Ascending aorta (tissue), 2 donors: ENCODE measurements at places on chromosomes 6 and 20. TPM values are rescaled to one million over a fixed set of nuclear protein-coding genes. Genes with fewer than 3 reads are reported as not detected.

GRCh38 chr6:90157441-90157840, 139.2 kb downstream of the BACH2 start:
- no peak for DNase-seq

GRCh38 chr6:130259557-130259956, 36.8 kb upstream of the SAMD3 start:
- no peak for DNase-seq

- DNase-seq, result no peak
These were observed 23.6 kb downstream of the FOXA2 start for GRCh38 chr20:22560817-22561216.

GRCh38 chr6:112946051-112946450, 598.9 kb downstream of the RFPL4B start:
- no peak for DNase-seq

DNA sequence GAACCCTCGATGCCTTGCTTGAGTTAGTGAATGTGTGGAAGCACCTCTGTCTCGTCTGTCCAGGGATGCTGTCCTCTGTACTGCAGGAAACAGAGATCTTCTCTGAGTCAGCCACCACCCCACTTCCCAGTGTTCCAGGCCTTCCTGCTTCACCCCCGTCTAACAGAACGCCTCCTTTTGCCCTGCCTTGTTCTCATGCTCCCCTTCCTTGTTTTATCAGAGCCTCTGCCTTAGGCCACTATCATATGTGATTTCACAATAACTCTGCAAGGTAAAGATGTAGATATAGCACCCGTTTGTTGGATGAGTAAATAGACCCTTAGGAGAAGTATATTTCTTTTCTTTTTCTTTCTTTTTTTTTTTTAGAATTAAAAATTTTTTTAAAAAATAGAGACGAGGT, 106.7 kb upstream of the CLDN20 start:
- DNase-seq, result no peak

DNA sequence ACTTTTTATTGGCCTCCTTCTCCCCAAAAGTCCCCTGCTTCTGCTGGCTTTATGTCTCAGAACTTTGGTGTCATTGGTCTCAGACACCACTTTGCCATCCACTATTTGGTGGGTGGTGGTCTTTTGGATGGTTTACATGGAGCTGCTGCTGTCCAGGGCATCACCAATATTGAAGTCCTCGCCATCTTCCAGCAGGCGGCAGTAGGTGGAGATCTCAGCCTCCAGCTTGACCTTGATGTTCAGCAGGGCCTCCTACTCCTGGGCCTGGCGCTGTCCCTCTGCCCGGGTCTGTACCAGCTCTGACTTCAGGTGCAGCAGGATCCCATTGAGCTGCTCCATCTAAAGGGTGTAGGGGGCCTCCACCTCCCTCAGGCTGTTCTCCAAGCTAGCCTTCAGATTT, 148.4 kb upstream of the FOXA2 start:
- no peak for DNase-seq

GRCh38 chr6:75381877-75382633, 97.5 kb upstream of the TMEM30A start:
- DNase-seq, result no peak

GRCh38 chr6:117607511-117607910, 5.2 kb upstream of the GOPC start:
- DNase-seq, result no peak

DNA sequence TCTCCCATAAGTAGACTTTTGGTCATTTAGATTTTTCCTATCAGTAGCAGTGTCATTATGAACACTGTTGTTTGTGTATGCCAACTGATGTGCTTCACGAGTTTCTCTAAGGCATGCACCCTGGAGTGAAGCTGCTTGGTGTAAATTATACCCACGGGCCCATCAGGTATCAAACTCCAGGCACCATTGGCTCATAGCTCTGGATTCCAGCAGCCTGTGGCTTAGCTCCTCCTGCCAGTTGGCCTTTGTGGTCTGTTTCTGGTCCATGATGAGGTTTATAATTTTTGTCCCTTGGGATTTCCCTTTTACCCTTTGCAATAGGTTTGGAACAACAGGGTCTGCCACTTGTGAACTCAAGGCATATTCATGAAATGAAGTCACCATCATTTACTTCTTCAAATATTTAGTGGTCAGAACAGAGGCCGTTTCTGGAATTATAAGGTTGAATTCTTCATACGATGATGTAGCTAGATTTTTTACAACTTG, 350.5 kb downstream of the PRL start:
- no peak for DNase-seq

DNA sequence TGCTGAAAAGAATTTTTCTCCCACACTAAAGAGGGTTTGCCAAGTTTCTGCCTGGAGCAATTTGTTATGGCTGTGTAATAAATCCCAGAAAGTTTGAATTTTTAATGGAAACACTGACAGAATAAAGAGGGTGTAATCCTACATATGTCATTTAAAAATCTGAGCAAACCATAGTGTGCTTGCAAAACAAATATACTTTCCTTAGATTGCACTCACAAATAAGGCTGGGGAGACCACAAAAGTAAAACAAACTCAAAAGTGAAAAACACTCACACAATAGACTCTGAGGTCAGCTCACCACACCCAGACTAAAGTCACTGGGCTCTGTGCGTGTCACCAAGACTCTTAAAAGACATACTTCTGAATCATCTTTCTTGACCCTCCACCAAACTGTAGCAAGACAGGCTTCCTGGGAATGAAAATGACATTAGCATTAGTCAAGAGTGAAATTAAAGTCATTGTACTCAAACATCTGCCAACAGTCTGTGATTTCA, 4.8 kb upstream of the ATXN1 start:
- DNase-seq, result no peak

DNA sequence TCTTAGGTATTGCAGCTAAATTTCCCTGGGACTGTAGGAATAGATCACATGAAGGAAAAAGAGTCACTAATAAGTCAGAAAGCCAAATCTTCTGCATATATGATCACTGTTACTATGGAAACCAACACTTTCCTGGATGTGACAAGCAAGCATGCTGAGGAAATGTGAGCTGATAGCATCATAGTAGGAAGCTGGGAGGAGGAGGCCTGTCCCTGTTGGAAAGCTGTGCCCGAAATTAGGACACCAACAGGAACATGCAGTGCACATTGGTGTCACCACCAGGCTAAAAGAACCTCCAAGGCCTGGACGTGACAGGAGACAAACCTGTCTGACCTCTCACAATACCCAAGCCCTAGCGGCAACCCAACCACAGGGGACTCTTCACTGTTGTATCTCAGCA, 181.9 kb upstream of the PCSK2 start:
- no peak for DNase-seq

- no peak for DNase-seq
These were observed 61.4 kb upstream of the MANEA start for GRCh38 chr6:95515975-95516374.

DNA sequence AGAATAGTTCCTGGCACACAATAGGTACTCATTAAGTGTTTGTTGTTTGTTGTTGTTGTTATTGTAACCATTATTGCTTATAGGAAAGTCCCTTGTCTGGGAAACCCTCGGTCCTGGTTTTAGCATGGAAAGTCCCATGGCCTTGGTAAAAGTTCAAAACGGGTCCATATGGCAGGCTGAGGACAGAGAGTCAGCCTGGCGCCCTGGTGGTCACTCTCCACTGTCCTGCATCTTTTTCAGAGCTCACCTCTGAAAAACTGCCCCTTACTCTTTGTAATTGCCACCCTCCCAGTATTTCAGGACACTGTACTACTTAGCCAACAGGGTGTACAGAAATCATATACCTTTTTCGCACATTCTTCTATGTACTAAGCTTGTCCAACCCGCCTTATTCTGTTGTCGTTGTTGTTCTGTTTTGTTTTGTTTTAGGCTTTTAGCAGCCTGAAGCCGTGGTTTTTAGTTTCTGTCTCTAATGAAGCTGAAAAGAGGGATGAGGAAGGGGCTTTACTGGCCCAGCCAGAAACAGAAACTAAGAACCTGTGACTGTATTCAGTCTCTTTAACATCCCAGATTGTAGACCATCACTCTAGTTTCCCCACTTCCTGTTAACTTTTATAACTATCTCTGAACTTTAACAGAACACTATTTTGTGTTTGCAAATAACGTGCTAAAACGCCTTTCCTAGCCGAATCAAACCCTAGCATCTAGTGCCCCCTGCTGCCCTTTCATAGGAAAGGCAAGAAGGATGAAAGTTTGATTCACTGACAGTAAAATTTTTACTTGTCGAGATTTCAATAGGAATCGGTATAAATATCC, 7.6 kb upstream of the TMEM14A start:
- DNase-seq, result no peak

DNA sequence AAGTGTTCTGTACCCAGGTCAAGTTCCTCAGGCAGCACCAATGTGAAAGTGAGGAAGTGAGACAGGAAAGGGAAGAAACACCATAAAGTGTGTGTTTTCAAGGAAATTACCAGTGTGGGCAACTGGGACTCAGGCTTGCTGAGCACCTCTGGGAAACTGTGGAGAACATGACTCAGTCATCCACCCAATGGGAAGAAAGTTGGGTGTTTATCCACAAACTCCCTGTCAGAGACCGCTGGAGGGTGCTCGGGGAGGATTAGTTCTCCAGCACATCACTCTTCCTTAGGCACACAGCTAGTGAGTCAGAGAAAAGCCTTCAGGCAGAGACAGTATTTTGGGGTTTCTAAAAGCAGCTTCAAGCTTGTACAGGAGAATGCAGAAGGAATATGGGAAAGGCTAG, 93.6 kb downstream of the PCSK2 start:
- DNase-seq, result no peak

DNA sequence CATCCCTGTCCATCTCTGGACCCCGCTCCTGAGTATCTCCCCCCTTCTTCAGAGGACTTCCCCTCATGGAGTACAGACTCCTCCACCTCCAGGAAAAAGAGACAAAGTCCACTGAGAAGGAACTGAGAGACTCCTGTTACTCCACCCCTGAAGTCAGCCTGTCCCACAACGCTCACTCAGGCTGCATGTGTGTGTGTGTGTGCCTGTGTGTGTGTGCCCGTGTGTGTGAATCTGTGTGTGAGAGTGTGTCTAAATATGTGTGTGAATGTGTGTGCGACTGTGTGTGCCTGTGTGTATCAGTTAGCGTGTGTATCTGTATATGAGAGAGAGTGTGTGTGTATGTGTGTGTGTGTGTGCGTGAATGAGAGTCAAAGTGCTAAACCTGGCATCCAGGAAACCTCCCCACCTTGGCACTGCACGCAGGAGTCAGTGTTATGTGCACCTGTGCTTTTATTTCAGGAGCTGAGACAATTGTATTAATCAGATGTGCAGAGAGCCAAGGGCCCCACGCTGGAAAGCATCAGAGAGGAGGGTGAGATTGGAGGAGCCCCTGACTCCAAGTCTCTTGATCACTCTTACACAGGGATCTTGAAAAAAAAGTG, 39.0 kb downstream of the HLA-A start:
- no peak for DNase-seq

GRCh38 chr20:23047738-23048214, 1.7 kb downstream of the THBD start:
- no peak for DNase-seq

DNA sequence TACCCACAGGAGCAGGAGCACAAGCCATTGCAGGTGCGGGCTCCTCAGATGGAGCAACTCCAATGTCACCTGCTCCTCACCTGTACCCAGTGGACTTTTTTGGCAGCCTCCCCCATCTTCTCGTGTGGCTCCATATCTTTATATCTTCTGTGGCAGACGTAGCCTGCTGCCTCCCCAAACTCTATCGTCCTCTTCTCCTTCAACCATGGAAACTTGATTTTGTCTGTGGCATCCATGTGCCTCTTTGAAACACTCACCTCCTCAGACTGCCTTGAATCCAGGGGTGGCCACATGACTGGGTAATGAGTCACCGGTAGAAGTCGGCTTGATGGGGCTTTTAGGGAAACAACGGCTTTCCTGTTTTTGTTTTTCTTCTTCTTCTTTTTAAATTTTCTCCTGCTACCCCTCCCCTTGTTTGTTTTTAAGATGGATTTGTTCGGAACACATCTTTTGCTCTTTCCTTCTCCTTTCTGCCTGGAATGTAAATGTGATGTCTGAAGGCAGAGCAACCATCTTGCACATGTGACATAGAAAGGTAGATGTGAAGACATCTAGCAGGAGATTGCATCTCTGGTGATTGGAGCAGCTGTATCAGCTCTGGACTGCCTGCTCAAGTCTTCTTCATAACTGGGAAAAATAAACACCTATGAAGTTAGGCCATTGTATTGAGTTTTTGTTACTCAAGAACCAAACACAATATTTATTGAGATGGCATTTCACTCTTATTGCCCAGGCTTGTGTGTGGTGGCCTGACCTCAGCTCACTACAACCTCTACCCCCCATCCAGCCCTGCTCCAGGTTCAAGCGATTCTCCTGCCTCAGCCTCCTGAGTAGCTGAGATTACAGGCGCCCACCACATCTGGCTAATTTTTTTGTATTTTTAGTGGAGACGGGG, 69.9 kb upstream of the DDR1 start:
- no peak for DNase-seq

Gene ADGRG6
- 7.7 TPM for total RNA-seq

Gene ULBP3
- total RNA-seq, result 24.2 TPM

Gene JPH2
- 86.7 TPM for total RNA-seq

Gene LHFPL5
- total RNA-seq, result not detected

Gene PRR18
- not detected for total RNA-seq

Gene RFX6
- not detected for total RNA-seq

Gene PRPF6
- total RNA-seq, result 33.5 TPM
